NCI-H510A (cell line): ENCODE measurements at places on chromosomes 1 and 21.

GRCh38 chr1:163863731-163864130 lies 542.0 kb downstream of the NUF2 start:
- DNase-seq: no peak

GRCh38 chr1:204495777-204496176 lies 1.2 kb upstream of the PIK3C2B start:
- no peak for DNase-seq

GRCh38 chr1:174700314-174700713 lies 252.6 kb downstream of the GPR52 start:
- no peak for DNase-seq

DNA sequence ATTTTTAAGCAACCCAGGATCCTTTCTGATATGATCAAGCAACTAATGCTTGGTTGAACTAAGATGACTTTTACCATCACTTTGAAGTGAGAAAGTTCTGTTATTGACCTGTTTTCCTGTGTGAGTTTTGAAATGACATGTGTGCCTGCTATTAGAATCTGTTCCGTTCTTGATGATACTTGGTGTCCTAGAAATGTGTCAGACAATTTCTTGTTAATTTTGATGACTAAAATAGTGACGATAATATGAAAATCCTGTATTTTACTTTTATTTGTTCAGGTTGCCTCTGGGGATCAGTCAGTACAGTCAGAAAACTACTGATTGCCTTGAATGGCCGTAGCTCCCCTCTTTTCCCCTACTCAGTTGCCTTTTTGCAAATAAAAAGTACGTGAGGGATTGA lies 228.0 kb downstream of the RYR2 start:
- no peak for DNase-seq

DNA sequence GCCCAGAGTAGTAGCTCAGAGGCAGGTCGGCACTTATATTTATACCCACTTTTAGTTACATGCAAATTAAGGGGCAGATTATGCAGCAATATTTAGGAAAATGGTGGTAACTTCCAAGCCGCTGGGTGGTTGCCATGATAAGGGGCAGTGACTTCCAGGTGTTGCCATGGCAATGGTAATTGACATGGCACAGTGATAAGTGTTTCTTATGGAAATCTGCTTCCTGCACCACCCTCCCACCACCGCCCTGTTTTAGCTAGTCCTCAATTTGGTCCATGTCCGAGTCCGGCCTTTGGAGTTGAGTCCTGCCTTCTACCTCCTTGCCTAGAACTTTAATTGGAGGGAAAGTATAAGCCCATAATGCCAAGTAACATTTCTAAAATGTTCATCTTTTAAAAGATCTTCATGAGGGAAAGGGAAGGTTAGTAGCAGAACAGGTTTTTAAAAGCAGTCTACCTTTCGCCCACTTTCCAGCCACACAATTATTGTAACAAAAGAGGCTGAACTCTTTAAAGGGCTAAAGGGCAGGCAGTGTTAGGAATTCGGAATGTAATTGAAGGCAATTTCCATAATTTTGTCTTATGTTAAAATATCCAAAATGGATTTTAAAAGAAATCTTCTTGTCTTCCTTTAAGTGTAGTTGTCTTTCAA lies 21.7 kb downstream of the ZBTB8B start:
- no peak for DNase-seq

- no peak for DNase-seq
Measured at GRCh38 chr21:38121888-38122720, 134.7 kb upstream of the KCNJ15 start.

- DNase-seq: no peak
Measured at GRCh38 chr1:231393668-231394067, 28.4 kb downstream of the EGLN1 start.
